Neural crest cell (in vitro differentiated cells): ENCODE measurements at places on chromosomes 5 and 9. TPM values are rescaled to one million over a fixed set of nuclear protein-coding genes. Genes with fewer than 3 reads are reported as not detected.
A peak's percentile ranks its signal among the peaks of the same experiment; 100 is the strongest.

CCL27 gene
- 0.86 TPM in 1 of 2 replicates, not detected in the other for total RNA-seq

SLC36A2 gene
- not detected in 2 replicates for total RNA-seq

TARS1 gene
- total RNA-seq, result 211 and 214 TPM in 2 replicates

SLC6A18 gene
- total RNA-seq, result not detected in 2 replicates

PCA3 gene
- total RNA-seq, result not detected in 2 replicates

- no peak overlapping the region for H3K4me3 ChIP-seq
- H3K27me3 ChIP-seq, result no peaks in the 10 kb centered on the region
- no peak for DNase-seq
- H3K4me1 ChIP-seq, result peaks cover 10% of the 10 kb centered on the region
Observed at GRCh38 chr5:72252574-72253155, 67.4 kb downstream of the MRPS27 start.

DNA sequence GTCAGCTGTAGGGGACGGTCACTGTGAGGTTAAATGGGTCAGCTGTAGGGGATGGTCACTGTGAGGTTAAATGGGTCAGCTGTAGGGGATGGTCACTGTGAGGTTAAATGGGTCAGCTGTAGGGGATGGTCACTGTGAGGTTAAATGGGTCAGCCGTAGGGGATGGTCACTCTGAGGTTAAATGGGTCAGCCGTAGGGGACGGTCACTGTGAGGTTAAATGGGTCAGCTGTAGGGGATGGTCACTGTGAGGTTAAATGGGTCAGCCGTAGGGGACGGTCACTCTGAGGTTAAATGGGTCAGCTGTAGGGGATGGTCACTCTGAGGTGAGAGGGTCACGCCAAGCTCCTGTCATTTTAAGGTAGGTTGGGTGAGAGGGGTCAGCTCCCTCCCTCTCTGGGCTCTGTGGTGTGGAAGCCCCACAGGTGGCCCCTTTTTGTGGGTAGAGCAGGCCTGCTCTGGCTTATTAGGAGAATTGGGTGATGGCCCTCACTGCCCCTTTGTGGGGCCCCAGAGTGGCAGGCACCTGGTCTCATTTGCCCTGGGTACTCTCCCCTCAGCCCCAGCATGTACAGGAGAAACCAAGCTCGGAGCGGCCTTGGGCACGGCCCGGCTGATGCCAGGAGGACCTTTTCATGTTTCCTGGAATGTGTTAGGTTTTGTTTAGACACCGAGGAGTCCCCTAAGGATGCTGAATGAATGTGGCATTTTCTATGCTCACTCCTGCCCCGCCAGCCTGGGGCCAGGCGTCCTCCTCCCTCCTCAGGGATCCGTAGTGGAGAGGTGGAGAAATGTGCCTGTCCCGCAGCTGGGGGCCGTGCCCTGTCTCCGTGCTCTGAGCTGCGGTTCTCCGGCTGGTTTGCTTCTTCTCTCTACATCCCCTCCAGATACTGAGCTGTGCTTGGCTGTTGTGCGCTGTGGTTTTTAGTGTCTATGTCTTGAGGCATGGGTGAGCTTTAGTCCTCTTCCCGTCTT lies 31.4 kb downstream of the AHRR start:
- no peaks in the 10 kb centered on the region for H3K27me3 ChIP-seq
- H3K36me3 ChIP-seq, result no peaks in the 10 kb centered on the region
- no peak overlapping the region for H3K4me3 ChIP-seq
- no peak for DNase-seq

- H3K4me1 ChIP-seq, result peaks cover 59% of the 10 kb centered on the region
- no peaks in the 10 kb centered on the region for H3K27me3 ChIP-seq
- DNase-seq, result peak; percentile 58
- peak within 1 kb of the TSS; percentile 93 for H3K27ac ChIP-seq
- peak within 1 kb of the TSS; percentile 85 for H3K4me3 ChIP-seq
Observed at GRCh38 chr5:150155258-150156026, at the start of gene PDGFRB. PDGFRB (minus strand) TSS chr5:150155845; CDS start chr5:150137047, 18,798 bp downstream.

DNA sequence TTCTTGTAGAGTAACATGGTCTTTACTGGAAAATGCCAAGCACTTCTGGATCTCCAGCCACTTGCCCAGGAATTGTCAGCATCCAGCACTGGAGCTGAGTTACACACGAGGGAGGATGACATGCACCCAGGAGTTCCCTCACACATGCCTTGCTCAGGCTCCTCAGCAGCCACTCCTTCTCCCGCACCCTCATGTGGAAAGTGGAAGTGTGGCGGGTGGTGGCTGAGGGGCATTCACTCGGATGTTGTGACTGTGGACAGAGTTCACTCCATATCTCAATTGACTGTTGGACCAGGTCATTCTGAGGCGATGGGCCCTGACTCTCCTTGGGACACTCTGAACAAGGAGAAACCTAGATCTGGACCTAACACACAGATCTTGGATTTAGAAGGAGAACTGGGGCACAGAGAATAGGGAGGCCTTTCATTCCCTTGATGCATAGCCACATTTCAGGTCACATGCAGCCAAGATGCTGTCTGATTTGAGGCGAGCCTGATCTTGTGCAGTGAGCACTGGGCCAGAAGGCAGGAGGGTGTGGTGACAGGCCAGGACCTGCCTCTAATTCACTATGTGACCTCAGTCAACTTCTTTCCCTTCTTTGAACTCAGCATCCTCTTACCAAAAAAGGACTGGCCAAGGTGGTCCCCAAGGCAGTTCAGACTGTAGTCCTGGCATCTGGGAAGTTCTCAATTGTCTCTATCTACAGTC lies 62.1 kb downstream of the CYSTM1 start:
- DNase-seq, result no peak
- no peak overlapping the region for H3K4me3 ChIP-seq
- H3K27ac ChIP-seq, result no peak overlapping the region
- peaks cover 3% of the 10 kb centered on the region for H3K36me3 ChIP-seq

- peak overlapping the region; percentile 86 for H3K27ac ChIP-seq
- peaks cover 50% of the 10 kb centered on the region for H3K4me1 ChIP-seq
- no peak for DNase-seq
- no peaks in the 10 kb centered on the region for H3K27me3 ChIP-seq
- H3K36me3 ChIP-seq, result peaks cover 6% of the 10 kb centered on the region
Observed at GRCh38 chr5:167294882-167295680, 996.4 kb upstream of the WWC1 start.

DNA sequence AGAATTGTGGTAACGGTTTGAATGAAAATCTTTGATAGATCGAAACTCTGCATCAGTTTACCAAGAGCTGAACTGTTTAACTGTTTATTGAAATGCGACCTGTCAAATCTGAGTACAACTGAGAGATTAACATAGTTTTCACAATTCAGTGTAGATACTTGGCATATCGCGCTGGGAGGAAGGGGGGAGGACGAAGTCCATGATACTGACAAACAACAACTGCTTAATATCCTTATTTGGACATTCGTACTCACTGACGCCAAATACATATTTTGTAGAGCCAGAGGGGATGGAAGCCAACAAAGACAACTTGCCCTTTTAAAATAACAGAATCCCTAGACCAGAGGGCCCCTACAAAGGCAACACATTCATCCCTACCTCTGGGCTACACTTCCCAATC lies 93.2 kb downstream of the GLIS3 start:
- no peaks in the 10 kb centered on the region for H3K27me3 ChIP-seq
- no peaks in the 10 kb centered on the region for H3K36me3 ChIP-seq
- DNase-seq, result no peak
- no peak overlapping the region for H3K27ac ChIP-seq
- H3K4me1 ChIP-seq, result no peaks in the 10 kb centered on the region

- H3K36me3 ChIP-seq, result no peaks in the 10 kb centered on the region
- H3K4me1 ChIP-seq, result peaks cover 36% of the 10 kb centered on the region
- no peak overlapping the region for H3K27ac ChIP-seq
- H3K4me3 ChIP-seq, result no peak overlapping the region
- no peak for DNase-seq
Observed at GRCh38 chr5:33888587-33888986, 3.2 kb downstream of the ADAMTS12 start.

DNA sequence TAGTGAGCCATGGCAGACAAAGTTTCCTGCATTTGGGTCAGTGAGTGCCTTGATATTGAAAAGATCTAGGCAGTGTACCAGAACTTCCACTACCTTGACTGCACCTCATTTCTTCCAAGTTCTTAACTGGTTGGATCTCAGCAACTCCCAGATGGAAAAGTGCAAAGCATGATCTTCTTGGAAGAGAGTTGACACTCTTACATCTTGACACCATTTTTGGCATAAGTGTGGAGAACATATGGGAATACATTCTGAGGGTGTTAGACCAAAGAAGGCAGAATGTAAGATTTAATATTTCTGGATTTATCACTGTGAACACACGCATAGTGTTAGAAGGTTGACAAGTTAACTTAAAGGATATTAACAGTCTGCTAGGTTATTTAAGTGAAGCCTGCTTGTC lies 555.1 kb upstream of the CTNND2 start:
- no peaks in the 10 kb centered on the region for H3K36me3 ChIP-seq
- H3K27ac ChIP-seq, result no peak overlapping the region
- H3K27me3 ChIP-seq, result no peaks in the 10 kb centered on the region

DNA sequence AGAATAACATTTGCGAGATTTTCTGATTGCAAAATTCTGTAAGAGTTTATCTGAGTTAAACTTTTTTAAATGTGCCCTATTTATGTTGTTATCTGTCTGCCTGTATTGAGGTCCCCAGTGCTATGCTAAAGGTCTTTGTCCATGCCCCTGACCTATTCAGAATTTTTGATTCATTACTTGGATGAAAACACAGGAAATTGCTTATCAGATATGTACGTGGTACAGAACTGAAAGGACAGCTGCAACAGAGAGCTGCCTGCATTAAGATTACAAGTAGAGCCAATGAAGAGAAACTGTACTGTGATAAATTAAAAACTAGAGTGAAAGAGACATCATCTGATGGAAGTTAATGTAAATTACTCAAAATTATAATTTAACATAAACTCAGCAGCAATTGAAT lies 408.8 kb downstream of the ADGRV1 start:
- H3K4me1 ChIP-seq, result no peaks in the 10 kb centered on the region
- H3K27ac ChIP-seq, result no peak overlapping the region
- H3K27me3 ChIP-seq, result no peaks in the 10 kb centered on the region
- DNase-seq, result no peak
- H3K36me3 ChIP-seq, result peaks cover 38% of the 10 kb centered on the region

GRCh38 chr9:70160686-70161600 lies 97.8 kb upstream of the SMC5 start:
- no peaks in the 10 kb centered on the region for H3K36me3 ChIP-seq
- no peak overlapping the region for H3K27ac ChIP-seq
- H3K27me3 ChIP-seq, result no peaks in the 10 kb centered on the region
- no peak overlapping the region for H3K4me3 ChIP-seq

- no peak overlapping the region for H3K4me3 ChIP-seq
- peaks cover 7% of the 10 kb centered on the region for H3K27me3 ChIP-seq
- H3K4me1 ChIP-seq, result peaks cover 15% of the 10 kb centered on the region
- no peak for DNase-seq
Observed at GRCh38 chr5:2163940-2164490, 281.3 kb upstream of the IRX4 start.

GRCh38 chr9:26261503-26262330 lies 583.5 kb upstream of the TUSC1 start:
- no peaks in the 10 kb centered on the region for H3K4me1 ChIP-seq
- DNase-seq, result no peak
- no peak overlapping the region for H3K27ac ChIP-seq

- no peaks in the 10 kb centered on the region for H3K36me3 ChIP-seq
- peaks cover 48% of the 10 kb centered on the region for H3K4me1 ChIP-seq
- no peak for DNase-seq
- no peak overlapping the region for H3K4me3 ChIP-seq
Observed at GRCh38 chr5:142810081-142810480, 39.9 kb downstream of the ARHGAP26 start.

GRCh38 chr9:72980600-72981265 lies 27.9 kb upstream of the ALDH1A1 start:
- H3K27me3 ChIP-seq, result no peaks in the 10 kb centered on the region
- peaks cover 6% of the 10 kb centered on the region for H3K4me1 ChIP-seq
- DNase-seq, result no peak
- no peak overlapping the region for H3K4me3 ChIP-seq
- H3K36me3 ChIP-seq, result no peaks in the 10 kb centered on the region

- H3K4me3 ChIP-seq, result no peak overlapping the region
- H3K27me3 ChIP-seq, result no peaks in the 10 kb centered on the region
- H3K27ac ChIP-seq, result no peak overlapping the region
- no peaks in the 10 kb centered on the region for H3K36me3 ChIP-seq
- no peak for DNase-seq
Observed at GRCh38 chr9:81789721-81790120, 100.4 kb upstream of the TLE1 start.

DNA sequence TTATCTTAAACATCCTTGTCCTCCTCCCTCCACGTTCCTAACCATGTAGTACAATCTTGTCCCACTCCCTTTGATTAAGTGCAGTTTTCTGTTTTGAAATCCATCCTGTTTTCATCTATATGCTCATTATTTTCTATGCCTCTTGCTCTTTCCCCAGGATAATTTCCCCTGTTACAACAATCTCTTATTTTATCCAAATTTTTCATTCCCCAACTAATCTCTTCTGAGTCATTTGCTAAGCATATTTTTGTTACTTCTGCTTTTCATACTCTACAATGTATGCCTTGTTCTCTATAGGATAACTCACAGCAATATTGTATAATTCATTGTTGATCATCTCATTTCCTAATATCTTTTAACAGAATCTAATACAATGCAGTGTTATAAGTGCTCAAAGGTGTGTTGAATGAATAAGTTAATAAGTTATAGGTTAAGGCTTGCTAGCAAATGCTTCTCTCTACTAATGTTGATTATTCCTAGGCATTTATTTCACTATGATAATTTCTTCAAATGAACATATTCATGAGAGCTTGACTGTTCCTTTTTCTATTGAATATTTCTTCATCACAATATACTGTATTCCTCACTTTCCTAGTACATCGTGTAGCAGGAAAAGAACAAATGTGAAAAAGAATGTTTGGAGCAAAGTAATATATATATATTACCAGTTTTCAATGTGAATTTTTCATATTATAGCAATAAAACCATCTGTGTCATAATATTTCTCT lies 1.5 kb downstream of the OMD start:
- H3K27ac ChIP-seq, result no peak overlapping the region
- no peaks in the 10 kb centered on the region for H3K36me3 ChIP-seq
- H3K4me3 ChIP-seq, result no peak overlapping the region
- no peak for DNase-seq
- peaks cover 8% of the 10 kb centered on the region for H3K4me1 ChIP-seq

GRCh38 chr9:123120131-123120530 lies 86.7 kb downstream of the GPR21 start:
- peaks cover 12% of the 10 kb centered on the region for H3K36me3 ChIP-seq
- H3K27ac ChIP-seq, result no peak overlapping the region
- H3K4me1 ChIP-seq, result peaks cover 10% of the 10 kb centered on the region
- H3K4me3 ChIP-seq, result no peak overlapping the region

DNA sequence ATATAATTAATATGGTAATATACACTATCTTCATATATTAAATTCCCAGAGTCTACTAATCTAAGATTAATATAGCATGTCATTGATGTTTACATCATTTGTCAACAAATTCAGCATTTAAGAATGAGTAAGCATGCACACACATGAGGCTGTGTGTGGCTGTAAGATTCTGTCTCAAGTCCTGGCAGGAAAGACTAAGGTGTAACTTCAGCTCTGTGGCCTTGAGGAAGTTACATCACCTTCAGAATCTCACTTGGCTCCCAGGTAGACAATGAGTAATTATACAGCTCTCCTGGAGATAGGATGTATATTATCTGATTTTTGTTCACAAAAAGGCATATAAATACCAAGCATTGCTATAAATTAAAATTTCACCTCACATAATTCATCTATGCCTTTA lies 119.4 kb upstream of the IQGAP2 start:
- H3K4me3 ChIP-seq, result no peak overlapping the region
- H3K27ac ChIP-seq, result no peak overlapping the region
- no peaks in the 10 kb centered on the region for H3K4me1 ChIP-seq
- H3K27me3 ChIP-seq, result no peaks in the 10 kb centered on the region
- no peak for DNase-seq
